HuH-7.5 (cell line): ENCODE measurements at places on chromosomes 11 and 22.

- DNase-seq = no peak
Observed at GRCh38 chr11:62341588-62341987, 4.3 kb downstream of the ASRGL1 start.

DNA sequence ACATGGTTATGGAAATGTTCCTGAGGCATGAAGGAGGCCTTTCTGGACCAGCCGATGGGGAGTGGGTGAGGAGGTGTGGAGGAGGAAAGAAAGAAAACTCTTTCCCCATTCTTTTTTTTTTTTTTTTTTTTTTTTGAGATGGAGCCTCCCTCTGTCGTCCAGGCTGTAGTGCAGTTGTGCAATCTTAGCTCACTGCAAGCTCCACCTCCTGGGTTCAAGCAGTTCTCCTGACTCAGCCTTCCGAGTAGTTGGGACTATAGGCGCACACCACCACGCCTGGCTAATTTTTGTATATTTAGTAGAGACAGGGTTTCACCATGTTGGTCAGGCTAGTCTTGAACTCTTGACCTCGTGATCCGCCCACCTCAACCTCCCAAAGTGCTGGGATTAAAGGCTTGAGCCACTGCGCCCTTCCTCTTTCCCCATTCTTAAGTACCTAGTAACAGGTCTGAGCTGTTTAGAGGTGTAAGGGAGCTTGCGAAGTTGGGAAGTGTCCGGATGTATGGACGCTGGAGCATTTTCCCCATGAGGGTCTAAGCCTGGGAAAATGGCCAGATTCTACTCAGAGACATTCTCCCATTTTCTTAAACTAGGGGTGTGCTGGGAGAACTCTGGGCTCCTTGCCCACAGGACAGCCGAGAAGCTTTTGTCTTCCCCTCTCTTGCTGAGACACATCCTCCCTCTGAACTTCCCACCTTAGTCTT, 135.8 kb downstream of the TEAD1 start:
- DNase-seq = no peak

DNA sequence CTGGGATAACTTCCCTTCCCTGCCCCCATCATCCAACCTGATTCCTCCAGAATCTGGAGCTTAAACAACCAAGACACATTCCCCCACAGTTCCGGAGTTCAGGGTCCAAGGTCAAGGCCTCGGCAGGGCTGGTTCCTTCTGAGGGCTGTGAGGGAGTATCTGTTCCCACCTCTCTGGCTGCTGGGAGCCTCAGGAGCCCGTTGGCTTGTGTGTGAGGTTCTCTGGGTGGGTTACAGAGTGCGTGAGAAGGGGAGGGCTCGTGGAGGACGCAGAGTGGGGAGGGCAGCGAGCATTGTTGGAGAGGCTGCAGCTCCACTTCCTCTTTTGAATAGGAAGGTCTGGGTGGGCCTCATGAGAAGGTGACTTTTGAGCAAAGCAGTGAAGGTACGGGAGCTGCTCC, 8.5 kb downstream of the SERHL2 start:
- DNase-seq = no peak

DNA sequence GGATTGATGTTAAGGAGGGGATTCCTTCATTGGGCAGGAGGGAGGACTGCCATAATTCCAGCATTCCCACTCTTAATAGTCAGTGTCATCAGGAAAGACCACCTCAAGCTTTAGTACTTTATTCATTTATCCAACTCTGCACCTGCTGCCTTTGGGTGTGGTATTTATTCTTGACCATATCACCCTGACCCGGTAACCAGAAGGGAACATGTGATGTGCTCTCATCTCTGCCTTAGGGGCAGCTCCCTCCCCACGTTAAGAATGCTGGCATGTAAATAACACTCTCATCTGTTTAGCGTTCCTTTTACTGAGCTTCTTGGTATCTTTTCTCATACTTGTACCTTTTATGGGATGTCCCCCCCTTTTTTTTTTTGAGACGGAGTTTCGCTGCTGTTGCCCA, 7.7 kb downstream of the CAT start:
- DNase-seq = no peak

DNA sequence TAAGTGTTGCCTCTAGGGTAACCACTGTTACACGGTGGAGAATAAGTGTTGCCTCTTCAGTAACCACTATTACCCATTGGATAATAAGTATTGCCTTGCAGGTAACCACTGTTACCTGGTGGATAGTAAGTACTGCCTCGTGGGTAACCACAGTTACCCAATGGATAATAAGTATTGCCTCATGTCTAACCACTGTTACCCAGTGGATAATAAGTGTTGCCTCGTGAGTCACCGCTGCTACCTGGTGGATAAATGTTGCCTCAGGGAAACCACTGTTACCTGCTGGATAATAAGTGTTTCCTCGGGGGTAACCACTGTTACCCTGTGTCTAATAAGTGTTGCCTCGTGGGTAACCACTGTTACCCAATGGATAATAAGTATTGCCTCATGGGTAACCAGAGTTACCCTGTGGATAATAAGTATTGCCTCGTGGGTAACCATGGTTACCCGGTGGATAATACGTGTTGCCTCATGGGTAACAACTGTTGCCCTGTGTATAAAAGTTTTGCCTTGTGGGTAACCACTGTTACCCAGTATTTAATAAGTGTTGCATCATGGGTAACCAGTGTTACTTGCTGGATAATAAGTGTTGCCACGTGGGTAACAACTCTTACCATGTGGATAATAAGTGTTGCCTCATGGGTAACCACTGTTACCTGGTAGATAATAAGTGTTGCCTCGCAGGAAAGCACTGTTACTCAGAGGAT, 12.3 kb upstream of the NXPE4 start:
- DNase-seq = no peak

DNA sequence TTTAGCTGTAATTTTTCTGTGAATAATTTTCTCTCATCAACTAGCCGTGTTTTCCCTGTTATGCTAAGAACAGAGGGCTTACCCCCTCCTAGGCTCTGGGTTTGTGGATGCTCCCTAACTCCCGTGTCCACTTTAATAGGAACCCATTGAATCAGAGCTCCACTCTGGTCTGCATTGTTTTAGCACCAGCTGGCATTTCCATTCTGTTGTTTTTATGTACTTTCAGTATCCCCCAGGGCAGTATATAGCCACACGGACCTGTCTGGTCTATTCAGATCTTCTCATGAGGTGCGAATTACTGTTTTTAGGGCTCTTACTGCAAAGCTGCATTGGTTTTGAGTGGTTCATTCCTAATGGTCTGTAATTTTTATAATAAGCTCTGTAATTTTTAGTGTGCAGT, 16.0 kb downstream of the POLD3 start:
- DNase-seq = no peak
